ENCODE measurements at places on chromosomes 13 and 19.

DNA sequence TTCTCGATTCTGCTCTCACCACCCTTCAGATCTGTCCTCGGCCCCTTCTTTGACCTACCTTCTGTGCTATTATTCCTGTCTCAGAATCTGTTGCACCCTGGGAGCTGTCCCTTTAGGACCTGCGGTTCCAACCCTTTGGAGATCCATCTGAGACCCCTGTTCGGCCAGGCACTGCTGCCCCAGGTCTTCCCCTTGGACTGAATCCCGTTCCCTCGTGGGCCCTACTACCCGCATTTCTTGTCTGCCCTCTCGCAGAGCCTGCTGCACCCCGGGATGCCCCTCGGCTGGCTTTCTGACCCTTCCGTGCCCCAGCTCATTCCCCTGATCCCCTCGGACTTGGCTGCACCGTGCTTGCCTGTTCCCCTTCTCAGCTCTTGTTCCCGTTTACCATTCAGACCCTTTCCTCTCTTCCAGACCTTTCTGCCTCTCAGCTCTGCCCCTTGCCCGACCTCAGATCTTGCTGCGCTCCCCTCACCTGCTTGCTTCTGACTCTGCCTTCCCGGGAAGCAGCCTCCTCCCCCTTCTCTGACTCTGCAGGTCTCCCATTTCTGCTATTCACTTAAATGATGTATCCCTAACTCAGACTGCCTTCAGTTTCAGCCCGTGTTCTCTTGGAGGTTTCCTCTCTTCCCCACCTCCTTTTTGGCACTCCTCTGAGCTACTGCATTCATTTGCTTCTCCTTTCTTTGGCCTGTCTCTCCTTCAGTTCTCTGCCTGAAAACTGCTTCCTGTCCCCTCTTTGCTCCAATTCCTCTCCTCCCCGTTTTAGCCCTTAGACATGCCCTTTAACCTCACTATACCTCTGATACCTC is 1.1 kb downstream of the ARHGAP35 start:
- DNase-seq = no peak

DNA sequence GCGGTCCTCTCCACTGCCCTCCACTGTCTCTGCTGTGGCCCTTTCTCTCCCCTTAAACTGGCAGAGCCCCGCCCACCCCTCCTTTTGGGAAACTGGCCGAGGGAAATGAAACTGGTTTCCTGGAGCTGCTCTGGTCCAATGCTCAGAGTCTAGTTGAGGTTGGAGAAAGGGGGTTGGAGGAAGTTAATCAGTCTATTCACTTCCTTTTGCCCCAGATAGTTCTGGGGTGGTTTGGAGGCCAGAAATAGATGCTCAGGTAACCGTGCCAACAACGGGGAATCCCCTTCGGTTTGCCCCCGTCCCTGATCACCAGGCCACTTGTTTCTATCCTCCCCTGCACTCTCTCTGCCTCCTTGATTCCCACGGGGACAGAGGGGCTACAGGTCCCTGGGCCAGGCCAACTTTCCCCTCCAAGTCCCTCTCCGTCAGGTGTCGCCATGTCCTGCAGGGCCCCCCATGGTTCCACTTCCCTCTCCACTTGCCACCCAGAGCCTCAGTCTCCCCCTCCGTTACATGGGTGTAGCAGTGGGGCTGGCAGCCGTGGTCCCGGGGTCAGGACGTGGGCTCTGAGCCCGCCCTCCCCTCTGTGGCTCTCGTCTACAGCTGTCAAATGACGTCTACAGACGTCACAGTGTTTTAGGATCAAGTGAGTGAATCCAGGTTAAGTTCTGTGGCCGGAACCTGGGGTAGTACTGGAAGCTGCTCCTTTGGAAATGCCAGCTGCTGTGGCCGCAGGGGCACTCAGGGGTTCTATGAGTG is at the start of gene IL4I1:
Gene IL4I1 (minus strand): TSS at position 25 of the 759 bp plus-strand sequence. CDS start 727 bp downstream, outside the sequence.
- DNase-seq = peak; percentile 86

DNA sequence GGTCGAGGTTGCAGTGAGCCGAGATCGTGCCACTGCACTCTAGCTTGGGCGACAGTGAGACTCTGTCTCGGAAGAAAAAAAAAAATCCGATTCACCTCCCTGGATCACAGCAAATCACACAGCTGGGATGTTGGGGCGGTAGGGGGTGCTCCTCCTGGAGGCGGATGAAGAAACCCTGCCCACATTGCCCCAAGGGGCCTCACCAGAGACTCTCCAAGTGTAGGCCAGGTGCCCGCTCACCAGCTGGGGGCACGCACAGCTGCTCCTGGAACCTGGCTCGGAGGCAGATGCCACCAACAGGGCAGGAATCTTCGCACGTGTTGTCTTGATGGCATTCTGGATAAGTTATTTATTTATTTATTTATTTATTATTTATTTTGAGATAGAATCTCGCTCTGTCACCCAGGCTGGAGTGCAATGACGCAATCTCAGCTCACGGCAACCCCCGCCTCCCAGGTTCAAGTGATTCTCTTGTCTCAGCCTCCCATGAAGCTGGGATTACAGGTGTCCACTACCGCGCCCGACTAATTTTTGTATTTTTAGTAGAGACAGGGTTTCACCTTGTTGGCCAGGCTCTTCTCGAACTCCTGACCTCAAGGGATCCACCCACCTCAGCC is 3.1 kb downstream of the UQCR11 start:
- no peak for DNase-seq

DNA sequence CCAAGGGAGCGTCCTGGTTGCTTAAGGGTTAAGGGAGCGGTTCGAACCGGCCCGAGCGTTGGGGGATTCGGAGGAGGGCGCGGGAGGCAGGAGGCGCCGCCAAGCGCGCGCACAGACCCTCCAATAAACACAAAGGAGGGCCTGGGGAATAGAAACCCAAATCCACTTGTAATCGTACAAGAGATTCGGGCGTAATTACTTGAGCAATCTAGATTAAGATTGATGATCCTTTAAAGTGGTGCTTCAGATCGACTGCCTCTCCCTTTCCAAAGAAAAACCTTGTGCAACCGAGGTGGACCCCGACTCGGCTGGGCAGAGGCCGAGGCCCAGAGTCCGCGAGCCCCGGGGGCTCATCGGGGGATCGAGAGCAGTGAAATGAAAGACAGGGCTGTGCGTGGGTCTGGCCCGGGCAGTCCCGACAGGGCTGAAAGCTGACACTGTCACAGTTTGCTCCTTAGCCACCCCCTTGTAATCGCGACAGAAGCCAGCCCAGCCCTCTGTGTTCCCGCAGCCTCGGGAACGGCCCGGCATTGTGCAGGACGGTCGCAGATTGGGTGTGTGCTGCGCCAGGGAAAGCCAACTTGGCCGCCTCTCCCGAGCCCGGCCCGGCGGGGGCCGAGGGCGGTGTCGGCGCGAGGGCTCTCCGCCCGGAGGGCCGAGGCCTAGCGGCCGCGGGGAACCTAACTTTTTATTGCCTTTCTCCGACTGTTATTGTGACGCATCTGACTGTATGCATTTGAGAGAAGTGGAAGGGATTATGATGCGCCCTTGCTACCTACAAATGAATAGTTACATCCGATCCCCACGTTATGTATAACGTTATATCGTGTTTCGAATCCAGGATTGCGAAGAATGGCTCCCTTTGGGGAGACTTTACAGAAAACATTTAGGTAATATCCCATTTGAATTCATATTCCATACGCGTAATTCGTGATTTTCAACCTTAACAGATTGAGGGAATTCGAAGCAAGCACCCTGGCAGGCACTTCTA is 5.5 kb downstream of the MAB21L1 start:
- no peak for DNase-seq

DNA sequence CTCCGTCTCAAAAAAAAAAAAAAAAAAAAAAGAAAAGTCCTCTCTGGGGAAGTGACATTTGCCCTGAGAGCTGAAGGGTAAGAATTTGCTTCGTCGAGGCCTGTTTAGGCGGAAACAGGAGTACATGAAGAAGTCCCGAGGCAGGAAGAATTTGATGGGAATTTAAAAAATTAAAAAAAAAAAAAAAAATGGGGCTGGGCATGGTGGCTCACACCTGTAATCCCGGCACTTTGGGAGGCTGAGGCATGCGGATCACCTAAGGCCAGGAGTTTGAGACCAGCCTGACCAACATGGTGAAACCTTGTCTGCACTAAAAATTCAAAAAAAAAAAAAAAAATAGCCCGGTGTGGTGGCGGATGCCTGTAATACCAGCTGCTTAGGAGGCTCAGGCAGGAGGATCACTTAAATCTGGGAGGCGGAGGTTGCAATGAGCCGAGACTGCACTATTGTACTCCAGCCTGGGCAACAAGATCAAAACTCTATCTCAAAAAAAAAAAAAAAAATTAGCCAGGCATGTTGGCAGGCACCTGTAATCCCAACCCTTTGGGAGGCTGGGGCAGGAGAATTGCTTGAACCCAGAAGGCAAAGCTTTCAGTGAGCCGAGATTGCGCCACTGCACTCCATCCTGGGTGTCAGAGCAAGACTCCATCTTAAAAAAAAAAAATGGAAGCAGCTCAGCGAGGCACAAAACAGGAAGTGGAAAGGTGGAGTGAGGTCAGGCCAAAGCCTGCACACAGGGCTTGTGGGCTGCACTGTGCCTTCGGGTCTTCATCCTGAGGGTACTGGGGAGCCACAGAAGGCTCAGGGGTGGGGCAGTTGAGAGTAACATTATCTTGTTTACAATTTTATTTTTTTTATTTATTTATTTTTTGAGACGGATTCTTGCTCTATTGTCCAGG is 4.9 kb downstream of the BAX start:
- no peak for DNase-seq

DNA sequence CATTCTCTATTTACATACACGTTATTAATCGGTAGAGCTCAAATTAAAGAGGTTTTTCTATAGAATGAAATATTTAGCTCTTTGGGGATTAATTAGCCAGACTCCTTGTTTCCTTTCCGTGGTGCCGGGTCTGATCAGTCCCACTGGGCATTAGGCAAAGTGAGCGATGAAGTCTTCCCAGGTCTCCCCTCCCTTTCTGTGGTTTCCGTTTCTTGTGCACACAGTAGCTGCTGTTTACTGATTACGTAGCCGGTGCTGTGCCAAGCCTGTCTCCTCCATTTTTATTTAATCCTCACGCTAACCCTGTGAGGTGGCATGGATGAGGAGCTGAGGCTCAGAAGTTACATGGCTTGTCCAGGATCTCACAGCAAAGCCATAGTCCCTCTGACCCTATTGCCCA is 9.0 kb downstream of the SLC25A15 start:
- no peak for DNase-seq

DNA sequence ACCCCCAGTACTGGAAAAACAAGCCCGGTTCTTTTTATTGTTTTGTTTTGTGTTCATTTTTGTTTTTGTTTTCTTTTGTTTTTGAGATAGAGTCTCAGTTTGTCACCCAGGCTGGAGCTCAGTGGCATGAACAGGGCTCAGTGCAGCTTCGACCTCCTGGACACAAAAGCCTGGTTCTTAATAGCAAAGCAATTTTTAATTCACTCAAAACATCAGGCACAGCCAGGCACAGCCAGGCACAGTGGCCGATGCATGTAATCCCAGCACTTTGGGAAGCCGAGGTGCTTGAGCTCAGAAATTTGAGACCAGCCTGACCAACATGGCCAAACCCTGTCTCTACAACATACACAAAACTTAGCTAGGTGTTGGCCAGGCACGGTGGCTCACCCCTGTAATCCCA is 30.7 kb downstream of the INSR start:
- no peak for DNase-seq

DNA sequence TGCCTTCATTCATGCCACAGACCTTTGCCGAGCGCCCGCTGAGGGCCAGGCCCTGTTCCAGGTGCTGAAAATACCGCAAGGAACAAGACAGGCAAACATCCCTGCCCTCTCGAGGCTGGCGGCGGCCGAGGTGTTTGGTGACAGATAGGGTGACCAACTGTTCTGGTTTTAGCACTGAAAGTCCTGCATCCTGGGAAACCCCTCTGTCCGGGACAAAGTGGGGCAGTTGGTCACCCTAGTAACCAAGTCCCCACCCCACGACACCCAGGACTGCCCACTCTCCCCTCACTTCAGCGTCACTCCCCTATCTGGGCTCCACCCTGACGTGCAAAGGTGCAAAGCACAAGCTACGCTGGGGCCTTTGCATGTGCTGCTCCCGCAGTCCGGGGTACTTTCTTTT is 17.3 kb downstream of the ZBTB7A start:
- no peak for DNase-seq

- DNase-seq = no peak
Measured at GRCh38 chr13:94712812-94713560, 641 bp upstream of the SOX21 start.

DNA sequence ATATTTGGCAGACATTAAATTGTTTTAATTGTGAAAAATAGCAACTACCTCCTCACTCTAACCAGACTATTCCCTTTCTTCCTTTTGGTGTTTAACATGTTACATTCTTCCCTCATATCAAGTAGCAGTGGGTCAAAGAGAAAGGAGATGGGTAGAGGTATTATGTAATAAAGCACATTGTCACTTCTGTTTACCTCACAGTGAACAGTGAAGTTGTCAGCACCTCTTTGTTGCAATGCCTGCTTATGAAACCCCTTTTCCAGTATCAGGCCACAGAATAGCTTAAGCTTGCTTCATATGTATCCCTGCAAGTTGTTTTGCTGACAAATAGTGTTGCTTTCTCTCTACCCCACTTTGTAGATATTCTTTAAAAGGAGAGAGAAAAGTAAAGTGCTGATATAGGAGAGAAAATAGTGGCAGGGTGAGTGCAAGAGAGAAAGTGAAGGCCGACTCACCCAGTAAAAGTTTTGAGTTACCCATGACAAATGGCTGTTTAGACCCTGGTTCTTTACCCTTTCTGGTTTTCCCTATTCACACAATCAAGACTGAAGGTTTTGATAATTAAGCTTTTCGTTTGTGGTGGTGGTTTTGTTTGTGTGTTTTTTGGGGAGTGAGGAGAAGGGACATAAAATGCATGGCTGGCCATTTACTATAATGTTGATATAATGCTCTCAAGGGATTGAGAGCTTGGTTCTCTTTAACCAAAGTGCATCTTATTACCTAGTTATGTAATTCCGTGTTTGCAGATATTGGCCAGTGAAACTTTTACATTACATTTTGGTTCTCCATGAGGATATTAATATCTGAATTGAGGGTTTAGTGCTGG is 3.7 kb downstream of the ITM2B start:
- DNase-seq = no peak

DNA sequence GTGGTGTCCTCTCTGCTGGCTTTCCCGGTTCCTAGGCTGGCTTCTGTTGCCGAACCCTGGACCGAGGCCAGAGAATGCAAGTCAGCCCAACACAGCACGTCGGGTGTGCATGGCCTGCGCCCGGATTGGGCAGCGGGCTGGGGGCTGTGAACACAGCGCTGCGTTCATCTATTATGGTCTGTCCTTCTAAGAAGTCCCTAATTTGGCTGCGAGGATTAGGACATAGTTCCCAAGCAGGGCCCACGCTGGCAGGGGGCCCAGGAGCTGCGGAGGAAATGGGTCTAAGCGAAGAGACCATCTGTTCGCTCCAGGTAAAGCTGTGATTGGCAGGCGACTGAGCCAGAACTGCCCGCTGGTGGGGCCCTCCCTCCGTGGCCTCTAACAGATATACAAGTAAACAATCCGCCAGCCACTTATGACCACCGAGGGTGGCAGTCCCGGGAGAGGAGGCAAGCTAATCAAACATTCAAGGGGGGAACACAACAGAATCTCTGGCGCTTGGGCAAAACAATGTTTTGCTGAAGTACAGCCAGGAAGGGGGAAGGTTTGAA is 6.0 kb downstream of the SYCE2 start:
- DNase-seq = no peak

- no peak for DNase-seq
Measured at GRCh38 chr19:38879400-38879751, 1.3 kb upstream of the RINL start.

- no peak for DNase-seq
Measured at GRCh38 chr19:7545300-7545699, 9.8 kb downstream of the PNPLA6 start.
